Ovary (tissue), 10 donors: ENCODE measurements at places on chromosomes 4 and X. TPM values are rescaled to one million over a fixed set of nuclear protein-coding genes. Genes with fewer than 3 reads are reported as not detected.

NLGN4X gene
- polyA plus RNA-seq, result 30.2 TPM

- DNase-seq, result no peak
Observed at GRCh38 chr4:37872310-37872988, 18.4 kb upstream of the TBC1D1 start.

OCRL gene
- polyA plus RNA-seq, result 23.3 TPM

DNA sequence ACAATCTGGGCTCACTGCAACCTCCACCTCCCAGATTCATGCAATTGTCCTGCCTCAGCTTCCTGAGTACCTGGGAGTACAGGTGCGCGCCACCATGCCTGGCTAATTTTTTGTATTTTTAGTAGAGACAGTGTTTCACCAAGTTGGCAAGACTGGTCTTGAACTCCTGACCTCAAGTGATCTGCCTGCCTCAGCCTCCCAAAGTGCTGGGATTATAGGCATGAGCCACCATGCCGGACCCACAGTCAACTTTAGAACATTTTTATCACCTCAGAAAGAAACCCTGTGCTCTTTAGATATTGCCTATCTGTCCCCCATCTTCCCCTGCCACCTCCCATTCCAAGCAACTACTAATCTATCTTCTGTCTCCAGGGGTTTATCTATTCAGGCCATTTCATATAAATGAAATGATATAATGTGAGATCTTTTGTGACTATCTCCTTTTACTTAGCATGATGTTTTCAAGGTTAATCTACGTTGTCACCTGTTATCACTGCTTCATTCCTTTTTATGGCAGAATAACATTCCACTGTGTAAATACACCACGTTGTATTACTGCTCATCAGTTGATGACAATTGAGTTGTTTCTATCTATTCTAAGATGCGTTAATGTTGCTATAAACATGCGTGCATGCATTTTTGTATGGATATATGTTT, 44.3 kb upstream of the GALNT7 start:
- DNase-seq, result no peak

GRCh38 chrX:1481636-1482529, 29.2 kb upstream of the ASMTL start:
- no peak for DNase-seq

CYP4V2 gene
- polyA plus RNA-seq, result 8.5 TPM

GRCh38 chr4:138758196-138758595, 257.4 kb upstream of the NOCT start:
- no peak for DNase-seq

GRCh38 chrX:46179748-46180147, 365.5 kb downstream of the ZNF674 start:
- no peak for DNase-seq
